NB4 (cell line): ENCODE measurements at places on chromosomes 5 and 9.

- no peak for DNase-seq
Measured at GRCh38 chr5:34977934-34978613, 48.7 kb downstream of the DNAJC21 start.

DNA sequence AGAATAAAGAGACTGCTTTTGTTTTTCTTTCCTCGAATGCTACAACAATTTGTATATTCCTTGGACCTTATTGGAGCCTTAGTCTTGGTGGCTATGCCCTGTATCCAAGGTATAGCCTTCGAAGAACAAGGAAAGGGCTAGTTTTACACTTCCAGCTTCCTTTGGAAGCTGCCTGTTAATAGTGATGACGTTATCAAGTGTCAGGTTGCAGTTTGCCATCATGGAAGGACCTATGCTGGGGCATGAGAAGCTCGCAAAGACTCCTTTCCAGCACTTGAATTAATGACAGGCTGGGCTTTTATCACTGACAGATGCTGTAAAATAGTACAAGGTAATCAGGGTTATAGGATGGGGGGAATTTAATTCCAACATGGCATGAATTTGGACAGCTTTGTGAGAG is 157.9 kb downstream of the KDM4C start:
- DNase-seq = no peak

GRCh38 chr9:129459547-129460322 is 161.2 kb downstream of the C9orf50 start:
- no peak for DNase-seq

DNA sequence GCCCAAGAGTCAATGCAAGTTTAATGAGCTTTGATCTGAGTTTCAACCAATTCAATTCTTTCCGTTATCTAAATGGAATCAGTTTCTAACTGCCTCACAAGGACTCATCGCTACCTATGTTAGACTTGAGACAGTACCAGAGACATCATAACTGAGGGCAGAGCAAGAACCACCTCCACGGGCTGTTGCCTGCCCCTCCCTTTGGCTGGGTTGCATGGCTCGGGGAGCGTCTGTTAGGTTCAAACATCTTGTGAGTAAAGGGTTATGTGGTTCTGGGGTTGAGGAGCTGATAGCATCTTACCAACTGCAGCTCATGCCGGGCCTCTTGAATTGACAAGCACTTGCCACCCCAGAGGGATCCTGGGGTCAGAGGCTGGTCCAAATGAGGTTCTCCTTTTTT is 457.9 kb downstream of the ENC1 start:
- DNase-seq = no peak

- DNase-seq = no peak
Measured at GRCh38 chr9:19665146-19665863, 123.5 kb downstream of the SLC24A2 start.

- no peak for DNase-seq
Measured at GRCh38 chr5:133075572-133076536, 24.0 kb downstream of the HSPA4 start.

DNA sequence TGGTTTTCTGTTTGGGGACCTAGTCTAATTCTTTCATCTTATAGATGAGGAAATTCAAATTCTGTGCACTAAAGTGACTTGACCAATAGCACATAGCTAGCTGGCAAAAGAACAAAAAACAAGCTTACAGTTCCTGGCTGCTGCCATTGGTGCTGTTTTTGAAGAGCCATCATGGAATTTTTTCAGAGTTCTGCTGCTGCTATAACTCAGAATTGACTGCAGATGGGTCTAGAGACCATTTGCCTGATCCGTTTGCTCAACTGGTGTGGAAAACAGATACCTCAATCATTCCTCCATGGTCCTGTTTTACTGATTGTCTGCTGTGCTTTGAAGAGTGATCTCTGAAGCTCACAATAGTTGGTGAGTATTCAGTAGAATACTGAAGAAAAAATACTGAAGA is 15.2 kb downstream of the FBXL7 start:
- no peak for DNase-seq

DNA sequence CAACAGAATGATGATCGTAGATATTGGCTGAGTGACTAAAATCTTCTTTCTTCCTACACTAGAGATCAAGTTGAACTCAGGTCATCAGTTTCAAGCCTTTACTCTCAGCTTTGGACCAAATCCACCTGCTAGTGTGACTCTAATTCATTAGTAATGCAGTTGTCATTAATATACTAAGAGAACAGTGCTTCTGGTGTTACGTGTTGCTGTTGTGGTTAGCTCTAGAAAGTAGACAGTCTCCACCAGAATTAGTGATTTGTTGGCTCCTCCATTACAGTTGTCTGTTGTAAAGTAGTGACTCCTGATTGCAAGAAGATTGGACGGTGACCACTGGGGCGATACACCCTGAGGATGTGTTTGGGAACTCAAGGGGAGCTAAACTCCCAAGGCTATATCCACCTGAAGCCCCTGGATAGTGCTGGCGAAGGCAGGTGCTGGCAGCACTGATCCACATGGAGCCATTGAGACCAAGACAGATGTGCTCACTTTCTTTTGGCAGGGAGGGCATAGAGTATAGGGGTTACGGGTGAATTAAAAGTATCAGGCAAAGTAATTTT is 3.1 kb downstream of the CAMK4 start:
- DNase-seq = no peak

- DNase-seq = no peak
Measured at GRCh38 chr5:58595952-58596351, 13.1 kb downstream of the RAB3C start.

- DNase-seq = no peak
Measured at GRCh38 chr9:134293611-134294152, 32.6 kb upstream of the RXRA start.

- DNase-seq = no peak
Measured at GRCh38 chr5:5822729-5823257, 400.3 kb downstream of the ICE1 start.

DNA sequence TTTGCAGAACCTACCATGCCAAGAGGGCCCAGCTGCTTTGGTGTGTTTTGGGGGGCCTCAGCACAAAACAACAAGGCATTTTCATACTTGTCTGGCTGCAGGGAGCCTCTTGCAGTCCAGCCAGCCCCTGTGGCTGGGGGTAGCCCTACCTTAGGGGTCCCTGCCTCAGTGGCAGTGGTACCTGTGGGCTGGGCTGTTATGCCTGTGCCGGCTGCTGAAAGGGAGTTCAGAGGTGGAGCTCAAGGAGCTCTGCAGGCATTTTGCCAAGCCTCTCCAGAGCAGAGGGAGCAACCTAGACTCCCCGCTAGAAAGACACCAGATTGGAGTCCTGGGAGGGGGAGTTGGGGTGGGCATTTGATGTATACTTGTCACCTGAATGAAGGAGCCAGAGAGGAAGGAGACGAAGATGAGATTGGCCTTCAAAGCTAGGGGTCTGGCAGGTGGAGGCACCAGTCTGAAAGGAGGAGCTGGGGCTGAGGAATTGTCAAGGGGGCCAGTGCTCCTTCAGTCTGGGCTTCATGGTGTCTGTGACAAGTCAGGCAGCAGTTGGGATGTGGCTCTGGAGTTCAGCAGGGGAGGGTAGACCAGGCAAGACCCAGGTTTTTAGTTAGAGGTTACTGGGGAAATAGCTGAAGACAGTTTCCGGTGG is 1.5 kb downstream of the SHROOM1 start:
- DNase-seq = no peak

DNA sequence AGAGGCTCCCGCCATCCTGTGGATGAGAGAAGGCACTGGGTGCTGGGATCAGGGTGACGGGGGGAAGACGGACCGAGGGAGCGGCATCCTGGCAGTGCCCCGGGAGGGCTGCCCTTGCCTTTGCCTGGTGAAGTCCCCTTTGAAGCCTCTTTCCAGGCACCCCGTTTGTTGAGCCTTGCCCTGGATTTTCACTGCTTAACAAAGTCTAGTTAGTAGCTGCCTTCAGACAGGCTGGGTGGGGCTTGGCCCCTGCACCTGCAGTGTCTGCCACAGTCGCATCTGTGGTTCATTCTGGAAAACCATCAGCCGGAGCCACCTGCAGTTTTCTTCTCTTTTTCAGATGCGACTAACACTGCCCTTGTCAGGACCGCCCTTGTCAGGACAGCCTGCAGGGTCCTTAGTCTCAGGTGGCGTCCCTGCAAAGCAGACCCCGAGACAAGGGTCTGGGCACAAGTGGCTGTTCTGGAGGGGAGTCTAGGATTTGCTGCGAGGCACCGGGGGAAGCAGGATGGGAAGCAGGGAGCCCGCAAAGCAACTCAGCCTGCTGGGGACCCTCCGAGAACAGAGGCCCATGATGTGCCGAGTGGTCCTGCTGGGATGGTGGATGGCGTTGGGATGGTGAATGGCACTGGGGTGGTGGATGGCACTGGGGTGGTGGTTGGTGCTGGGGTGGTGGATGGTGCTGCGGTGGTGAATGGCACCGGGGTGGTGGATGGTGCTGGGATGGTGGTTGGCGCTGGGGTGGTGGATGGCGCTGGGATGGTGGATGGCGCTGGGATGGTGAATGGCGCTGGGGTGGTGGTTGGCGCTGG is 147.9 kb upstream of the COL5A1 start:
- DNase-seq = no peak

- DNase-seq = no peak
Measured at GRCh38 chr5:78341440-78341839, 19.0 kb upstream of the SCAMP1 start.

DNA sequence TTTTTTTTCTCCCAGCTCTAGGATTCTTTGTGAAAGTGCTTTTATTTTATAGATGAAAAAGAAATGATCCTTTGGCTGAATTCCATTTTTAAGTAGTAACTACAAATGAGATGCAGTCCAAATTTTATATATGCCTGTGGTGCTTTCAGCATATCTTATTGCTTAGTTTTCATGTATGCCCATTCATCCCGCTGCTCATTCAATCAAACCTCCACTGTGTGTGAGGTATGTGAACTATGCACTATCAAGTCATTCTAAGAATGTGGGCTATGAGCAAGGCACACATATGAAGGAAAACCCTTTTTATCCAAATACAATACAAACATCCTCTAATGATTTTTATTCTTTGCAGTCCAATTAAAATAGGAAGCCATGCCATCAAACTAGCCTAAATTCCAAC is 1069.1 kb upstream of the DMAC1 start:
- no peak for DNase-seq

- no peak for DNase-seq
Measured at GRCh38 chr5:59785676-59786333, 107.7 kb downstream of the PDE4D start.

DNA sequence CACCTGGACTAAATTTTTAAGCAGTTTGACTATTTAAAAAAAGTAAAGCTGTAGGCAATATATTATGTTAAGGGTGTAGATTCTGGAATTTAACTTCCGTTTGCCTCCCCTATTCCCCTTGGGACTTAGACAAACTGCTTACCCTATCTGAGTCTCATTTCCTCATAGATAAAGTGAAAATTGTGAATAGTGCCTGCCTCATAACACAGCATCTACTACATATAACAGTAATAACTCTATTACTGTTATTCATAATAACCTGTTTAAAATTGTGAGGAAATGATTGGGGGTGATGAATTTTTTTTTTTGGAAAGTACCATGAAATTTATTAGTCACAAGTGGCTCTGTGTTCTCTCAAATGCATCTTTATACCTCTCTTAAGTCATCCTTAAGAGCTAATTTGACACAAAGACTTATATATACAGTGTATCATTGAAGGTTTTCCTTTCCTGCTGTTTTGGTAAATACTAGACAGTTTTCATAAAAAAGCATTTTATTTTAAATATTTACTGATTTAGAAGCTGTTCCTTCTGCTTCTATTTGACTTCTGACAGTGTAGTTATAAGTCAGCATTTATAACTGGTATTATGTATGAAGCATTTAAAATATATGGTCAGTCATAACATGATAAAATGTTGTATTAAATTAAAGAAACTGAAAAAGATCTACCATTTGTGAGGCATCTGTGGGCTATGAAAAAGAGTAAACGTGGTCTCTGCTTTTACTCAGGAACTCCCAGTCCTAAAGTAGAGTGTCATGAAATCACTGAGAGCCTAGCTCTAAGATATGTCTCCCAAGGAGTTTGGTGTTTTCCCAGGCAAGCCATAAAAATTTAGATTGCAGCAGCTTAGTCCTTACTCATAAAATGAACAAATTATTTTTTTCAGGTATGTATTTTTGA is 46.4 kb downstream of the MCCC2 start:
- no peak for DNase-seq

GRCh38 chr5:135317286-135317685 is 81.7 kb downstream of the MACROH2A1 start:
- DNase-seq = no peak

DNA sequence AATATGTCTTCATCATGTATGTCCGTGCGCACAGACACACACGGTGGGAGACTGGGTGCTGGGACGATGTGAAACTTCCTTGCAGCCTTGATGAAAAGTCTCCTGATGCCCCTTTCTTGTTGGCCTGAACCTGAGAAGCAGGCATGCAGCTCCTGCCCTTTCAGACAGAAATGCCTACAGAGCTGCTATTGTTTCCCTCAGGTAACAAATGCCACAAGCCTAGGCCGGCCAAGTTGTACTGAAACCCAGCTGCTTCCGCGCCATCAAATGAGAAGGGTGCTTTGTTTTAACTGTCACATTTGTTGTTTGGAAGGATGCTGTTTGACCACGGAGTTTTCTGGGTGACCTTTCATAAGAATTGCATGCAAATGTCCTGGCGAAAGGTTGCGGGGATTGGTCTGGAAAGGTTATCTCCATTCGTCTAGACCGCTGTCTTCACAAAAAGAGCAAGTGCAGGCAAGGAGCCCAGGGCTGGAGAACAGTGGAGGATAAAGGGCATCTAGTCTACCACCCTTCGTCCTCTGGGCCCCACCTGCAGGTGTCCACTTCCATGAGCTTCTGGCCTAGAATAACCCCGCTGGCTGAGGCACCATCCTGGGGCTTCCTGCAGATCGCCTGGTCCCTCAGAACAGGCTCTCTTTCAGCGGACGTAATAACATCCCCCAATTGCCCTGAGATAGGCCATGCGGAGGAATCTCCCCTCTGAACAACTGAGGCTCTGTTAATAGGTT is 197.2 kb downstream of the SEMA6A start:
- no peak for DNase-seq

GRCh38 chr5:179240561-179240960 is 104.7 kb downstream of the ADAMTS2 start:
- DNase-seq = no peak

DNA sequence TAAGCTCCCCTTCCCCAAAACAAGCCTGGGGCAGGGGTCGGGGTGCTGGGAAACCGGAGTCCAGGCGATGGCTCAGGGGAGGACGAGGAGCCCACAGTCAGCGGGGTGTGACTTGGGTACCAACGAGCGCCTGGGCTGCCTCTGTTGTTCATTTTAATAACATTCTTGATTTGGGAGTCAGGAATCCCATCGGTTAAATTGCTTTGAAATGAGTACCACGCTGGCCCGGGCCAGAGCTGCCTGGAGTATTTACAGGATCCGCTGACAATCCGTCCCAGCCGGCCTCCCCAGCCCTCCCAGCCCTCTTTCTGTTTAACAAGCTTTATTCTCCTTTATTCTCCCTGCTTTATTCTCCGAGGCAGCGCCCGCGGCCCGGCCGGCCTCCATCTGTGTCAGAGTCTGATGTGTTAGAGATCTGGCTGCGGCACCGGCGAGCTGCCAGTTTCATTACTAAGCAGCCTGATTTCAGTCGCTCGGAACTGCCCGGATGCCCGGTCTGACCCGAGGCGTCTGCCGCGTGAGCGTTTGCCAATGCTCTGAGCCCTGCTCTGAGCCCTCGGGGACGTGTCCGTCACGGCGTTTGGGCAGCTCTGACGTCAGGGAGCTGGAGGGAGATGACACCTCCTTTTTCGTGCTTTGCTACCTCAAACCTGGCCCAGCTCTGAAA is 16.5 kb upstream of the QRFP start:
- DNase-seq = no peak
